ENCODE measurements at places on chromosomes 16 and 17. TPM values are rescaled to one million over a fixed set of nuclear protein-coding genes. Genes with fewer than 3 reads are reported as not detected.

The CSH2 gene
- not detected for total RNA-seq

The EVPL gene
- total RNA-seq: 0.06 TPM

The TPSG1 gene
- 0.23 TPM for total RNA-seq

The HOXB2 gene
- 1.3 TPM for total RNA-seq

The VPS25 gene
- total RNA-seq: 60.7 TPM

The TEKT5 gene
- total RNA-seq: not detected
